ENCODE measurements at places on chromosomes 7 and 10. TPM values are rescaled to one million over a fixed set of nuclear protein-coding genes. Genes with fewer than 3 reads are reported as not detected.

DNA sequence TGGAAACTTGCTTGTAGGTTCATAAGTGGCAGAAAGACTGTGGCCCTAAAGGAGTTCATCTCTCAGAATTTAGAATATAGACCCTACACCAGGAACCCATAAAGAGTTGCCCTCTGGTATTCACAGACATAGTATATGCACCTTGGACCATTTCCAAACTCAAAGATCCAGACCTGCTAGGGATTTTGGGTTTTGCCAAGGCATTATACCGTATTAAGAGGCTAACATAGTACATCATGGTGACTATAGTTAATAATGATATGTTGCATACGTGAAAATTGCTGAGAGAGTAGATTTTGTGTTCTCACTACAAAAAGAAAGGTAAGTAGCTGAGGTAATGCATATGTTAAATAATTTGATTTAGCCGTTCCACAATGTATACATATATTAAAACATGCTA lies 13.9 kb downstream of the IFIT3 start:
- no peak for DNase-seq

GRCh38 chr10:57661206-57661605 lies 606.5 kb downstream of the IPMK start:
- DNase-seq: no peak

Gene SEM1
- total RNA-seq: 222 TPM

GRCh38 chr10:55168343-55168742 lies 367.3 kb upstream of the PCDH15 start:
- no peak for DNase-seq

Gene RAMP3
- total RNA-seq: not detected

DNA sequence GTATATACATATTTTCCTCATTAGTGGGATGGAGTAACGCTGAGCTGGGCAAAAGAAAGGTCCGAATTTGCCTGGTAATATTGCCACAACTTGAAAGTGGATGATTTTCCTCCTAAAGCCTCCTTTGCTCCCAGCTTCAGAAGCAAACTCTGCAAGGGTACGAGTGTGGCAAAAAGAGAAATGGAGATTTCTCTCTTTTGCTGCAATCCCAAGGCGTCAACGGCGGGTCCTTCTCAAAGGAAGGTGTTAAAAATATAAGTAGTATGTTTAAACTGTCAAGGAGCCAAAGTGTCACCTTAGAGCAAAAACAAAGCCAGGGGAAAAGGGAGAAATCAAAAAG lies 12.4 kb upstream of the HOXA2 start:
- no peak for DNase-seq

GRCh38 chr7:102264367-102264891 lies 22.2 kb upstream of the SH2B2 start:
- no peak for DNase-seq

Gene DGKI
- total RNA-seq: 0.40 TPM

Gene ATRNL1
- total RNA-seq: 6.8 TPM

Gene LIPN
- total RNA-seq: not detected

Gene ZFAND2A
- total RNA-seq: 36.7 TPM

Gene MYOZ1
- total RNA-seq: not detected

Gene ADCY1
- 2.3 TPM for total RNA-seq

DNA sequence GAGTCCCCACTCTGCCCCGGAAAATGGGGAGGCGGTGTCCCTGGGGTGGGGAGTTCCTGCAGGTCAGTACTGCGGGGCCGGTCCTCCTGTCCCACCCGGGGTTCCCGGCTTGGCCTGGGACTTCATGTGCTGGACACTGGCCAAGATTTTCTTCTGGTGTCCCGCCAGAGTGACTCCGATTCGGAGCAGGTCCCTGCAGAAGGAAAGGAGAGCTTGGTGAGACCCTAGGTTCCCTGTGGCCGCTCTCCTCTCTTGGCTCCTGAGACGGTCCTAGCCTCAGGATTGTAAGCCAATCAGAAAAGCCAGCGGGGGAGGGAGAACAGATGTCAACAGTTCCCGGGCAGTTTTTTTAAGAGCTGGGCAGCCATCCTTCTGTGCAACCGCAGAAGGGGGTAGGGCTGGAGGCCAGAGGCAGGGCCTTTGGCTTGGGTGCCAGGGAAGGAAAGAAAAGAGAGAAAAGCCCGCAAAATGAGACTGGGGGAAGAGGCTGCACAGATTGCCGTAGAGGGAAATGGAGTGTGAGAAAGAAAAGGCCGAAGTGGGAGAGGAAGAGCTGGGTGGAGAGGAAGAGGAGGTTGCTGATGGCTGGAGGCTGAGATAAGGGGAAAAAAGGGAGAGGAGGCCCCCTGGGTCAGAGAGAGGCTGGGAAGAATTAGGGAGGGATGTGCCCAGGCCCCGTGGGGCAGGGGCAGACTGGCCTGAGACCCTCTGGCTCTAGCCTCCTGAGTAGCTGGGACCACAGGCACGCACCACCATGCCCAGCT lies 23.7 kb downstream of the EPHB4 start:
- DNase-seq: peak; percentile 86

Gene CYP2C19
- total RNA-seq: not detected

GRCh38 chr10:110535958-110536891 lies 31.3 kb upstream of the SMC3 start:
- no peak for DNase-seq

Gene CYP3A5
- total RNA-seq: 0.74 TPM

Gene HOXA3
- 5.8 TPM for total RNA-seq

Gene STRIP2
- total RNA-seq: 1.7 TPM

DNA sequence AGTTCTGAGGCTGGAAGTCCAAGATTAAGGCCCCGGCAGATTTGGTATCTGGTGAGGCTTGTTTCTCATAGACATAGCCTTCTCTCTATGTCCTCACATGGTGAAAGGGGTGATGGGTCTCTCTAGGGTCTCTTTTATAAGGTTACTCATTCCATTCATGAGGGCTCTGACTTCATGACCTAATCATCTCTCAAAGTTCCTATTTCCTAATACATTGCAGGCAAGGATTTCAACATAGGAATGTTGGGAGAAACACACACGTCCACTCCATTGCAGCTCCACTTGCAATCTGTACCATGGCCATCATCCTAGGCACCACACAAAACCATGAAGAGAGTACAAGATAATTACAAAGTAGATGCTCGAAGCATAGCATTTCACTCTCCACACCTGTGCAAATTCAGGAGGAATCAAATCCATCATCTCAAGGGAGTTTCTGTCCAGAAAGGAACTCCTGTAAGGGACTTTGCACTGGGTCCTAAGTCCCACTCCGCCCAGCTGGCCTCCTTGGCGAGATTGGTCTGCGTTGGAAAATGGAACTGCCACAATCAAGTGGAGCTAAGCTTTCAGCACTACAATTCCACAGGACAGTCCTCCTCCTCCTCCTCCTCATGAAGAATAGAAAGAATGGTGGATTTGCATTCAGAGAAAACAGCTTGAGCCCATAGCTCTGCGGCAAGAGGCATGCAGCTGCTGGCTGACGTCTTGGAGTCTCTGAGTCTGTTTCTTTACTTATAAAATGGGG lies 8.8 kb downstream of the DDC start:
- DNase-seq: no peak

GRCh38 chr7:13333371-13333770 lies 645.9 kb downstream of the ARL4A start:
- DNase-seq: no peak

Gene FAM131B
- 0.06 TPM for total RNA-seq

DNA sequence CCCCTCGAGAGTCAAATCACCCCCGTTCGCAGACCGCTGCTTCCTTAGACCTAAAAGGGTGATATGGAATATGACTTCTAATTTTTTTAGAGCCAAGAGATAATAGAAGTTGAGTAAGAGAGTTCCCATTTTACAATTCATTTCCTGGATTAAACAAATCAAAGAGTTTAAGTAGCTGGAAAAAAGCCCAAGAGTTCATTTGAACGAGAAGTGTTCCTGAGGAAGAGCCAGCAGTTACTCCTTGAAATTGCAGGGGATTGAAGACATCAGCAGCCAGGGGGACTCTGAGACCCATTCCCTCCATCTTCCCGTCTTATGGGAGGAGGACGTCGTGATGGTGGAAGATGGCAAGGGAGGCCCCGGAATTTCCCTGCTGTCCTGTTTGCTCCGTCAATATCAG lies 277.0 kb downstream of the WDR11 start:
- no peak for DNase-seq

Gene GIMAP4
- total RNA-seq: not detected

DNA sequence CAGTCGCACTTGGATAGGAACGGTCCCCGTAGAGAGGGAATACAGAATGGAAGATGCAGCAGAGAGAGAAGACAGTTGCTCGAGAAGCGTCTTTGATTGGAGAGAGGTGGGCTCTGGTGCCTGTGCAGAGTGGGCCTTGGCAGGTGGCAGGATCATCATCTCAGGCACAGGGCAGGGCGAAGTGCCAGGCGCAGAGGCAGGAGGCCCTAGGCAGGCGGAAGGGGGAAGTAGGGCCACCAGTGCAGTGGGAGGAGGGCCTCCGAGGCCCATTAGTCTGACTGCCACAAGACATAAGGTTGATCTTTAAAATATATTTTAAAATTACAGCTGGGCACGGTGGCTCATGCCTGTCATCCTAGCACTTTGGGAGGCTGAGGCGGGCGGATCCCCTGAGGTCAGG lies 10.1 kb downstream of the CARD11 start:
- DNase-seq: no peak

DNA sequence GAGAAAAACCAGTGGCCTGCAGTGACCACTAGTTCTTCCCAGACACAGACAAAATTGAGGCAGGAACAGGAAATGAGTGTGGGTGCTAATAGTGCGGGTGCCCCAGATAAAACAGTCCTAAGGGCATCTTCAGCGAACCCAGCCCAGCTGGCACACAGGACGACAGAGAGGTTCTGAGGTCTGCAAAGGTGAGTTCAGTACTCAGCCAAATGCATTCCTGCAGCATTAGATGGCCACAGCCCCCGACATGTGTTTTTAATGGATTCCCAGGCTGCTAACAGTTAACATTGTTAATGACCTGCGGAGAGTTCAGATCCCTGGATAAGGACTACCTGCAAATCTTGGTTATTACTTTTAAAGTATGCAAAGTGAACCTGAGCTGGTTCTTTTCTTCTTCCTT lies 196.0 kb downstream of the HIBADH start:
- DNase-seq: no peak

GRCh38 chr10:123774132-123774742 lies 108.1 kb downstream of the GPR26 start:
- no peak for DNase-seq

- no peak for DNase-seq
Observed at GRCh38 chr7:93632371-93632770, 57.8 kb upstream of the CALCR start.

Gene MEST
- total RNA-seq: 36.0 TPM

DNA sequence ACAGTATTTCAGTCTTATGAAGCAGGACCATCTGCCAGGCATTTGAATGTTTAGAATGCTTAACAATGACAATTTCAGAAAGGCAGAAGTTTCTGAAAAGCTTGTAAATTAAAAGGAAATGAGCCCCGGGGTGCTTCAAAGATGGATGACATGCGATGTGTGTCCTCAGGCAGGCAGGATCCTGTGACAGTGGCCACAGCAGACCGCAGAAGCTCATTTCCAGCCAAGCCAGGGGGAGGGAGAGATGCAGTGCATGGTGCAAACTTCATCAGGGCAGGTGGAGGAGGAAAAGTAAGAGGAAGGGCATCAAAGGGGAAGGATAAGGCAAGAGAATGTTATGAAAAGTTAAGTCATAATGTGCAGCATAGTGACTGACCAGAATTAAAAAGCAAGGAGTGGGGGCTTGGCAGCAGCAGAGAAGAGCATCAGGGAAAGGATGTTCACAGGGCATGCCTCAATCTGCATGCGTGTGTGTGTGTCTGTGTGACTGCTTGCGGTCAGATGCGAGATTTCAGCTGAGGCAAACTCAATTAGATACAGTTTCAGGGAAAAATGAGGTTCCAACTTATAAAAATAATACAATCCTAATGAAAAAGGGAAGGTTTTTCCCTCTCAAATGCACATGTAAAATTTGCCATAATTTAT lies 173.7 kb downstream of the COBL start:
- no peak for DNase-seq

Gene MCM10
- 9.8 TPM for total RNA-seq

Gene CYP2C18
- total RNA-seq: not detected

DNA sequence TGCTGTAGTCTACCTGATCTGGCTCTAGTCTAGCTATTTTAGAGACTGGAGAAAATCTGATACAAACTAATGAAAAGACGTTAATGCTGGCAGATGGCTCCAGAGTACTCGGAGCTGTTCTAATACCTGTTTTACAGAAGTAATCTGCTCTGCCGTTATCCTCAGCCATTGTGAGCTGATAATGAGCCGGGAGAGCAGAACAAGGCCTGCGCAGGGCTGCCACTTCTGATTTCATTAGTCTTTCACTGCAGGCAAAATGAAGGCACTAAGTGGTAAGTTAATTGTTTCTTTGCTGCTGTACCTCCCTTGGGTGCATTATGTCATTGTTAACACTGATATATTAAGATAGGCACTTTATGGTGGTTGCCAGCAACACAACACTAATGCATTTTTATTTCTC lies 456.4 kb upstream of the PFKP start:
- no peak for DNase-seq

- DNase-seq: no peak
Observed at GRCh38 chr10:57353403-57354003, 914.2 kb downstream of the IPMK start.

DNA sequence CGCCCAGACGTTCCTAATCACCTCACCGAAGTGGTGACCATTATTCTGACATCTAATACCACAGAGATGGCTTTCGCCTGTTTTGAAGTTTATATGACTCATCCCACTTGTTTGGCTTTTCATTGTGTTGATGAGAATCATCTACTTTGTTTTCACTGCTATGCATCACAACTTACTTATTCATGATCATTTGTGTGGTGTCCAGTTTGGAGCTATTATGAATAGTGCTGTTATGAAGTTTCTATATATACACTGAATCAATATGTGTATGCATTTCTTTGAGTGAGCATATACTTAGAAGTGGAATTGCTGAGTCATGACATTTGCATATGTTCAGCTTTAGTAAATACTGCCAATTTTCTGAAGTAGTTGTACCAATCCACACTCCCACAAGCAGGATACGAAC lies 38.6 kb upstream of the TNKS2 start:
- DNase-seq: no peak

DNA sequence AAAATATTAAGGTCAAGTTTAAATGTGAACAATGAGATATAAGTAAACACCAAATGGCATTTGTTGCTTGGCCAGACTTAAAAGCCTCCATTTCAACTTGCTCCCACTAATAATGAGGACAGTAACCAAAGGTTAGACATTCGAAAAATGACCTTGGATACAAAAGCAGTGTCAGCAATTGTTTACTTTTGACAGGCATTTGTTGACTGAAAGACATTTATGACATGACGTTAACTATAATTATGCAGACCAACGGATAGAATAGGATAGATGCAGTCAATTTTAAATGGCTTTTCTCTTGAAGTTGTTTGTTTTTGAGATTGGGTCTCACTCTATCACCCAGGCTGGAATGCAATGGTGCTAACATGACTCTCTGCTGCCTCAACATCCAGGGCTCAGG lies 6.3 kb upstream of the WNT16 start:
- no peak for DNase-seq

DNA sequence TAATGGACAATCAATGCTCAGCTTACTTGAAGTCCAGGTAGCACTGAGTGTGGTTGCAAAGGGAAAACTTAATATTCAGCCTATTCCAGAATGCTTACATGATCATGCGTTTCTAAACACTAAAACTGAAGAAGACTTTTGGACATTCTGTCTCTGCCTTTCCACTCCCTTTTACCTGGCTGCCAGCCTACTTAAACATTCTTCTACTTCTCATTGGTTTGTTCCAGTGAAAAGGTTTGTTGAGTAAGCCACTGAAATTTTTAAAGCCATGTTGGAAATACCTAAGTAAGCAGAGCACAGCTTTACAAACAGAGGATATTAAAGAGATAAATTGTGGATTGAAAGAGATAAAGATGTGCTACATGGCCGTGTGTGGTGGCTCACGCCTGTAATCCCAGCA lies 1280.8 kb upstream of the AUTS2 start:
- DNase-seq: no peak

Data from NCI-H460 (cell line).